ENCODE measurements at places on chromosomes 16 and 17.

DNA sequence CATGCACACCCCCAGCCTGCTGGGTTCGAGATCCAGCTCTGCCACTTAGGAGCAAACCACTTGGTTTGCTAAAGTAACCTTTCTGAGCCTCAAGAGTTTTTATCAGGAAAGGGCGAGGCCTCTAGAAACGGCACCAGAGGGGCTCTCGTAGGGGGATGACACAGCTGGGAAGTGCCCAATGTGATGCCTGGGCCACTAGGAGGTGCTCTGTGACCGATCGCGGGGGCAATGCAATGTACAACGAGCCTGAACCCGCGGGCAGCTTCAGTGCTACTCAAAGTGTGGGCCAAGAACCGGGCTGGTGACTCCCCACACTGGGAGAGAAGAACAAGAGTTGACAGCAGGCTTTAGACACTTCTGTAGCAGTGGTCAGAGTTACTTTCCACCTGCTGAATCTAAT lies 9.4 kb downstream of the C16orf89 start:
- no peak for DNase-seq

DNA sequence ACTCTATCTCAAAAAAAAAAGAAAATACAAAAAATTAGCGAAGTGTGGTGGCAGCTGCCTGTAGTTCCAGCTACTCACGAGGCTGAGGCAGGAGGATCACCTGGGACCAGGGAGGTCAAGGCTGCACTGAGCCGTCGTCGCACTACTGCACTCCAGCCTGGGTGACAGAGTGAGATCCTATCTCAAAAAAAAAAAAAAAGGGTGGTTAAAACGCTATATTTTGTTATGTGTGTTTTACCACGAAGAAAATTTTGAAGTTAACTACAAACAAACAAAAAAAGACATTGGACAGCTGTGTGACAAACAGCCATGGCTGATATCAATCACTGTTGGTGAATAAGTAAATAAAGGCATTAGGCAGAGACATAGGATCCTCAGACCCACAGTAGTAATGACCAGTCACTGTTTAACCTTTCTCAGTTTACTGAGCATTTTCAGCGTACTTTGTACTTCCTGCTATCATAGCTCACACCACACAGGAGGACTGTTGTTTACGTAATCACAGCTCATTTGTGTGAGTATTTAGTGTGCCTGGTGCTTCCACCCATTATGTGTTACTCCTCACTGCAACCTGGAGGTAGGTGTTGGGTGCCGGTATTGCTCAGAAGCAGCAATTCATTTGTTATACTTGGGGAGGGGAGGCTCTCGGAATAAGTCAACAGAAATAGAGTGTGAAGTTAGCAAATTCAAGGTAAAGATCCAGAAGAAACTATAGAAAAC lies 55.4 kb downstream of the COPRS start:
- DNase-seq: no peak

DNA sequence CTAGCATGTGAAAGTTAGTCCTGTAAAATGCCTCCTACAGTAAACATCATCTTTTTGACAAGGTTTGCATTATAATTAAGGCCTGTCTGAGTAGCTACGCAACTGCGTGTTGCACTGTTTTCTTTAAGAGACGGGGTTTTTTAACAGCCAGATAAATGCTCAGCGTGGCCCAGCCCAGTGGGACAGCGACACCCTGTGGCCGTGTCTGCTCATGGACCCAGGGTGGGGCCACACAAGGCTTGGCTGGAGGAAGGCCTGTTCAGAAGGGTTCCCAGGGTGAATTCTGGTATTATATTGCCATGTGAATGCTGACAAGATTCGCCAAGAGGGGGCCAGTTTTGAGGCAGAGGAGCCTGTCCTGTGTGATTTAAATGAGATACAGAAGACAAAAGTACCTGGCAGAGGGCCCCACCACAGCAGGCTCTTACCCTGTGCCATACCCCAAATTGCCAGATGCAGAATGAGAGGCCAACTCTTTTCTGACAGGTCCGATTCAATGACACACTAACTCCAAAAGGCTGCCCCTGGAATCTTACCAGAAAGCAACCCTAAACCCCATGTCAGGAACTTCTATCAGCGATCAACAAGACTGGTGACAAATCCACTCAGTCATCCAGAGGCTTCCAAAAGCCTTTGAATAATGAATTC lies 65.9 kb upstream of the IRX6 start:
- no peak for DNase-seq

- DNase-seq: no peak
Measured at GRCh38 chr17:71845337-71845736, 275.5 kb upstream of the SOX9 start.

DNA sequence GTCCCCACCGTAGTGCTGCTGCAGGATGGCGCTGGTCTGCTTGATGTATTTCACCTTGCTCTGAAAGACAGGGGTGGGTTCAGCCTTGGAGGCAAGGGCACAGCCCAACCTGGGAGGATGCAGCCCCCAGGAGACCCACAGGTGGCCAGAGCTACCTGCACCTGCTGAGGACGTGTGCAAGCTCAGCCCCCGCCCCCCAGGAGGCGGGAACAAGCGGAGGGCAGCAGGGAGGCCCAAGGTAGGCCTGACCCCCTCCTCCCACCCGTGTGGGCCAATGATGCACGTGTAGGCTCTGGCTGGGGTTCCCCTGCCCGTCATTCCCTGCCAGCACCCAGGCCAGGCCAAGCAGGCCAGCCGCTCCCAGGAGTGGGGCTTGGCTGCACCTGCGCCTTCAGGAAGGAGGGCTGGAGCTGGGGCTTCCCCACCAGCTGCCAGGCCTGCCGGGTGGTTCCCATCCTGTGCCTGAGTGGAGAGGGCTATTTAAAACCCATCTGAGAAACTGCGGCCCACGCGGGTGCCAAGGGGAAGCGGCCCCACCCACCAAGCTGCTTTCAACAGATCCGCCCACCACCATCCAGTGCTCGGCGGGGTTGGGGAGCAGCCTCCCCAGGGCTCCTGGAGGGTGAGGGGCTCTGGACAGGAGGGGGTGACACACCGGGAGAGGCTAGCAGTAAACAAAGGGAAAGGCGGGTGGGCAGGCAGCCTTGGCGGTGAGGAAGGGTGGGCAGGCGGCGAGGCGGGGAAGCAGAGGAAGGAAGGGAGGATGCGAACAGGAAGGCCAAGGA lies 3.8 kb downstream of the NTHL1 start:
- DNase-seq: peak; percentile 46

GRCh38 chr16:28974007-28974436 lies 556 bp upstream of the SPNS1 start:
- DNase-seq: peak; percentile 70

DNA sequence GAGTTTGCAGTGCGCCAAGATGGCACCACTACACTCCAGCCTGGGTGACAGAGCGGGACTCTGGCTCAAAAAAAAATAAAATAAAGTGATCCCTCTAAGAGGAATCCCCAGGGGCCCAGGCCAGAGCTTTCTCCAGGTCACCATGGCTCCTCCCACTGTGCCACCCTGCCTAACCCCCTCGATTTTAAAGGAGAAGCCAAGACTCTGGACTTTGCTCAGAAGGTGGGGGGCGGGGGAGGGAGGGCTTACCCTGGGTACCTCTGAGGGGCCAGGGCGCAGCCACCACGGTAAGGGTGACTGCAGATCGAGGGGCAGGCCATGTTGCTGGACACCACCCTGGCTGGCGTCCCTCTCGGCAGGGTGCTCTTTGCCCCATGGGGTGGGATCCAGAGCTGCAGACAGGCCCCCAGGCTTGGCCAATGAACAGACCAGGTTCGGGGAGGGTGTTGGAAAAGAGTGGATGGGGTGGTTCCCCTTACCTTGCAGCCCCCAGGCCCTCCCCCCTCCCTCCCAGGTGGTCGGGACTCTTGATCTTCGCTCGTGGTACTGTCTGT lies 455 bp upstream of the GRB7 start:
- DNase-seq: no peak

DNA sequence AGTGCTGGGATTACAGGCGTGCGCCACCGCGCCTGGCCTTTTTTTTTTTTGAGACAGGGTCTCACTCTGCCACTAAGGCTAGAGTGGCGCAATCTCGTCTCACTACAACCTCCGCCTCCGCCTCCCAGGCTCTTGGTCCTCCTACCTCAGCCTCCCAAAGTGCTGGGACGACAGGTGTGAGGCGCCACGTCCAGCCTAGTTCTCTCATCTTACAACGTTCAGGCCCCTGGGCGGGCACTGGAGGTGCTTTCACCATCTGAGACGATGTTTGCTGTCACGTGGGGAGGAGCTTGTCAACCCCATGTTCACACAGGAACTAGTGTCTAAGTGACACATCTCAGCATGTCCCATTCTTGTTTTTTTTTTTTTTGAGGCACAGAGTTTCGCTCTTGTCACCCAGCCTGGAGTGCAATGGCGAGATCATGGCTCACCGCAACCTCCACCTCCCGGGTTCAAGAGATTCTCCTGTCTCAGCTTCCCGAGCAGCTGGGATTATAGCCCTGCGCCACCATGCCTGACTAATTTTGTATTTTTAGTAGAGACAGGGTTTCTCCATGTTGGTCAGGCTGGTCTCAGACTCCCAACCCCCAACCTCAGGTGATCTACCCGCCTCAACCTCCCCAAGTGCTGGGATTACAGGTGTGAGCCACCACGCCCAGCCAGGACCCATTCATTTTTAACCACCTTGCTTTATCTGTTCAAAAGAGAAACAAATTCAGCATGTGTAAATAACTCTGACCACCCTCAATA lies 5.2 kb upstream of the FANCA start:
- DNase-seq: no peak

DNA sequence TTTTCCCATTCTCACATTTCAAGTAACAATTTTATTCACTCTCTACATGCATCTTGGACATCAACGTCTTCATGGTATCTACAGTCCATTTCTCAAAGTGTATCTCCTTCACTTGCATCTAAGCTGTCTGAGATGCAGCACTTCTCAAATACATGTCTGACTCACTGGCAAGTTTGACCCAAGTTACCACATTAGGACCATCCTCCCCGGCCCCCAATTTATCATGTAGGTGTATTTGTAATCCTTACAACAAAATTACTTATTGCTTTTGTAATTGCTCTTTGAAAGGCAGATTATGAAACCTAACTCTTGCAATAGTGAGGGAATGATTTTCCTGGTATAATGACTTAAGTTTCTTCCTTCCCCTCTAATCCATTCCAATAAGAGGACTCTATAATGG lies 28.9 kb upstream of the ULK2 start:
- DNase-seq: no peak

DNA sequence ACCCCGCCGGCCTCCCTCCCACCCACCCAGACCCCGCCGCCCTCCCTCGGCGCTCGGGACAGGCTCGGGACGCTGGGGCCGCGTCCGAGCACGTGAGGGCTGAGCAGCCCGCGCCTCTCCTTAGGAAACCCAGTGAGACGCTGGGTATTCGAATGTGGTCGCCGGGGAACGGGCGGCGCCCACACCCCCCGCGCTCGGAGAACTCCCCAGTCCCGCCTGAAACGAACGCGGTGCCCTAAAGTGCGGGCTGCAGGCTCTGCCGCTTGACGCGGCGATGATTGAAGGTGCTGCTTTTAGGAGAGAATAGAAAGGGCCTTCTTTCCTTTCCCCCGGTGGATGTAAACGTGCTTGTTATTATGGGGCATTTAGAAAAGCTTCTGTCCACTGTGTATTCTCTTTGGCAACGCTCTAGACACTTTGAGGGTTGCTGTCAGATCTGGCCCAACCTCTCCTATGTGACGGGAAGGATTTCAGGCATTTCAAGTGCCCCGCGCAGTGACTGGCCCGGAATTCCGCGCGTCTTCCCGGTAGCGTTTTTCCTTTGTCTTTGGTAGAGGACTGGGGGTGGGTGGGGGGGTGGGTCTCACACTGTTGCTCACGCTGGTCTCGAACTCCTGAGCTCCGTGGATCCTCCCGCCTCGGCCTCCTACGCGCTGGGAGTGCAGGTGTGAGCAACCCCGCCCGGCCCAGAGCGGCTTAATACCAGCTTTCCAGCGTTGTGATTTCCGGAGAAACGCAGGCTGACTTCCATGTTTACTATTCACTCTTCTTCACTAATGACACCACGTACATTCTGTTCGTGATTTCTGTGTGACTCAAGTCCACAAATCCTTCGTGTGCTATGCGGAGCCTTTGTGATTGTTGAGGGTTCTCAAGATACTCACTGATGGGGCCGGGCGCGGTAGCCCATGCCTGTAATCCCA lies 21.8 kb upstream of the FOXK2 start:
- peak; percentile 30 for DNase-seq

Data from posterior cingulate gyrus (tissue), 11 donors.